Fibroblast of gingiva (primary cell): ENCODE measurements at places on chromosomes 12 and 14.

DNA sequence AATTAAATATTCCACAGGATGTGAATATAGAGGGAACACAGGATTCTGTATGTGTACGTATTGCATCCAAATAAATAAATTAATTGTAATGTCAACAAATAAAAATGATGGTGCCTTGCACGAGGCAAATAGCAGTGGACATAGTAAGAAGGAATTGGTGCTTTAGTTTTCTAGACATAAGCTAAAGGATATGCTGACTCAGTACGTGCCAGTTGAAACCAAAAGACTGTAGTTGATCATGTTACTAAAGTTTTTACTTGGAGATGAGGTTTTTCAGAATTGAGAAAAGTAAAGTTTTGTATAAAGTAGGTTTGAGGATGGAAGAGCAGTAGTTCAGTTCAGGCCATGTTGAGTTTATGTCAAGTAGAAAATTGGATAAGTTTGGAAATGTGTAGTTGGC, 807.2 kb downstream of the SLC16A7 start:
- no peak for DNase-seq

DNA sequence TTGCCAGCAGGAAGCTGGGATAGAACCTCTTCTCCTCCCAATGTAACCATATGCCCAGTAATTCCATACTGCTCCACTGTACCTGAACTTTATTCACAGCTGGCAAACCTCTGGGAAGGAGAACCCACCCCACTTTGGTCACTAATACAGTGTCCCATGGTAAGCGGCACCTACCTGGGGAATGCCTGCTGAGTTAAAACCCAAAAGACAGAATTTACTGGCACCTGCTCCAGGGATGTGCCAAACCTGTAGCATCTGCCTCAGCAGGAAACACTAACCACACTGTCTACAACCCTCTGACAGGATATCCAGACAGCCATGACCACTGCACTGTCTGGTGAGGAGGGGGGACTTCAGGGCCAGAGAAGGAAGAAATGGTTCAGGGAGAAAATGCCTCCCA, 26.6 kb downstream of the DDX24 start:
- DNase-seq, result no peak

GRCh38 chr12:25376985-25377384, 126.3 kb upstream of the KRAS start:
- no peak for DNase-seq

DNA sequence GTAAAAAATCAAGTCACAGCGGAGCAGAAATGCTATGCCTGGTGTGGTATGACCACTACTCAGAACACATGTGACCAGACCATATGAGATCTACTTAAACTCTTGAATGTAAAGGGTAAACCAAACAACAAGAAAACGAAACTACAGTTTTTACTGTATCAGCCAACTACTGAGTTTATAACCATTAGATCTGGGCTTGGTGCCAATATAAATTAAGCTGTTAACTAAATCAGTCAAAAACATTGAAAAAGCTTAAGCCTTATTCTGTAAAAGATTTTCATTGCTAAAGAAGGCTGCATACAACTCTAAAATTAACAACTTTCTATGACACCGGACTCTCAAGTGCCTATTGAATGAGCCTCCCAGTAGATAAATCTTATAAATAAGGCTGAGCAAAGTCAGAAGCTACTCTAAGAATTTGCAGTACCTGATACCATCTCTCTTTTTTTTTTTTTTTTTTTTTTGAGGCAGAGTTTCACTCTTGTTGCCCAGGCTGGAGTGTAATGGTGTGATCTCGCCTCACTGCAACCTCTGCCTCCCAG, 35.4 kb downstream of the SPTLC2 start:
- DNase-seq, result peak; percentile 52

GRCh38 chr12:76208129-76208528, 123.6 kb upstream of the NAP1L1 start:
- DNase-seq, result no peak

GRCh38 chr12:98911396-98911795, 266.3 kb downstream of the APAF1 start:
- DNase-seq, result no peak

DNA sequence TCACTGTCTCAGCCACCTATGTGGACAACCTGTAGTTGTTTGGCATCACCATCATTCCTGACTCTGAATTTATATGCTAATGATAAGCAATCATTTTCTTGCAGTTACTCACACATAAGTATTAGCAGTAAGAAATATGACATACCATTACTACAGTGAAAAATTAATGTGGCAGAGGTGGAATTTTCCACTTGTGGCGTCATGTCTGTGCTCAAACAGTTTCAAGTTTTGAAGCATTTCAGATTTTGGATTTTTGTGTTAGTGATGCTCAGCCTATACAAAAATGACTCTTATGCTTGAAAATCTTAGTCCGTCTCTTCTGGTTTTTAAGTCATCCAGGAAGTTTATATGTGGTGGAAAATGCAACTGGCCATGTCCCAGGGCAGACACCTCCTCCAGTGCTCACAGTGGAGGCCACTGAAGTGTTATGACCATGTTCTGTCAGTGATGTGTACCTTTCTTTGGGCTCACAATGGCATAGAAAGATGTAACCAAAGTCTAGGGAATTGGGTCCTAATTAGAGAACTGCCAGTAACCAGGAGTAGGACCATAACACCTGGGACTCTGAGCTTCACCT, 220.6 kb downstream of the SYT1 start:
- DNase-seq, result no peak

- no peak for DNase-seq
Measured at GRCh38 chr12:72673853-72674252, 401.7 kb downstream of the TRHDE start.

DNA sequence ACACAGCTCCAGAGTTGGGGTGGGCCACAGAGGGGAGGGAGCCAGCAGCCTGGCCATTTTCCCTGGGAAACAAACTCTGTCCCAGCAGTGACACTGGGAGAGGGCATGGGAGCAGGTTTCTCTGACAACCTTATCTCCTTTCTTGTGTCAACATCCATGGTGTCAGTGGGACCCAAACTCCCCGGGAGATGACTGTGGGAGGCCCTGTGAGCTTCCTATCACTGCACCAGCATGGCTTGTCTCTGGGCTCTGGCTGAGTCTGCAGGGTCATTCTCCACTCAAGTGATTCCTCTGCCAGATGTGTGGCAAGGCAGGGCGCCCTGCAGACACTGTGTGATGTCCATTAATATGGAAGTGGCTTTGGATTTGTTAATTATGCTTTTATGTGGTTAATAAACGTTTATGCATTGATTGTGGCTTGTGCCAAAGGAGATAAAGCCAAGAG, 10.1 kb downstream of the LRTM2 start:
- DNase-seq, result no peak

DNA sequence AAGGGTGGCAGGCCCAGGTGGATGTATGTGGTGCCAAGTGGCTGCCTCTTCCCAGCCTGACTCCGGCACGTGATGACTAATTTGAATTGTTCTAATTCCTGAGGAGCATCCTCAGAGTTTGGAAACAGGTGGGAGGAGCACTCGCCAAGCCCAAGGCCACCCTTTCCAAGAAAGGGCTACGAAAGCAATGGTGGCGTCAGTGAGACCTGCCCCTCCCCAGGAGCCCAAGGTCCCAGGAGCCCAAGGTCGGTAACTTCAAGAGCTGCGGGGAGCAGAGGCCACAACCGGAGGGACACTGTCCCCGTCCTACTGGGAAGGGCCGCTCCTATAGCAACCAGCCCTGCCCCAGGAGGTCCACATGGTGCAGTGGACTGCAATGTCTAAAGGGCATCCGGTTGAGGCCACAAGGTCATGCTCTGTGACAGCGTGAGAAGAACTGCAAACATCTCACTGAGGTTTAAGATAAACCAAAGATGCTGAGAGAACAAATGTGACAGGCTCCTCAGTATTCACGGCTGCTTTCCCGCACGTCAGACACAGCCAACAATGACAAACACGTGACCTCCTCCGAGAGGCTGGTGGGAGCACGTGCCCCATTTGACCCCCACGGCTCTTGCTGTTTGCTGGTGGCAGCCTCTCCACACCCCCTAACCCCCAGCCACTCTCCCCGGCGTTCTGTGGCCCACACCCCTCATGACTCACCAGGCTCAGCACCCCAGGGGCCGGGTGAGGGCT, 79.6 kb downstream of the ITPK1 start:
- DNase-seq, result no peak

GRCh38 chr14:99781091-99781490, 12.1 kb upstream of the EML1 start:
- DNase-seq, result no peak

DNA sequence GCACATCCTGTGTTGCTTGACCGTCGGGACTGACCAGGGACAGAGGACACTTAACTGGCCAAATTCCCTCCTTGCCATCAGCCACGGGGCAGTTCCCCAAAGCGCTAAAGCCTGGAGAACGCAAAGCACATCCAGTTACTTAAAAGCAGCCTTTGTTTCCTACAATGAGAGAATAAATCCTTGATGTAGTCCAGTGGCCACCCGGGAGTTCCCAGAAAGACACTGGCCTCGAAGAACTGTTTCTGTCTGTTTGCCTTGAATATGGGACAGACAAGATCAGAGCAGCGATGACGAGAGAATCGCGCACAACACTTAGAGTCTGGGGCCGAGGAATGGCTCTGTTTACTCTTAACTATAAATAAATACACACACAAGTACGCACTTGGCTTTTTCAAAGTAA, 102.2 kb downstream of the TNFAIP2 start:
- DNase-seq, result no peak

DNA sequence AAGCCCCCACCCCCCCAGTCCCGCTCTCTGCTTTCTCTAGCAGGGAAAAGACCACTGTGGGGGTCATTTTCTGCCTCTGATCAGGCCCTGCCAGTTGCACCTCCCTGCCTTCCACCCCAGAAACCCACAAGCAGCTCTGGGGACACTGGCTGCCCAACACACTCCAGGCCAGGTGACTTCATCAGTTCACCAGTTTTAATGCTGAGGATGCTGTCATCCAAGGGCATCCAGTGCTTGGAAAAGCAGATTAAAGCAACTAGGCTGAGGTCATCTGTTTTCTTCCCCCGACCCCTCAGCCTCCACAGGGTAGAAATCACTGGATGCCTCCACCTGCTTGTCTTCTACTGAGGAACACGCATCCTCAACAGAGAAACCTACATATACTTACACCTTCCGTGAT, 282.4 kb downstream of the DPF3 start:
- DNase-seq, result no peak

DNA sequence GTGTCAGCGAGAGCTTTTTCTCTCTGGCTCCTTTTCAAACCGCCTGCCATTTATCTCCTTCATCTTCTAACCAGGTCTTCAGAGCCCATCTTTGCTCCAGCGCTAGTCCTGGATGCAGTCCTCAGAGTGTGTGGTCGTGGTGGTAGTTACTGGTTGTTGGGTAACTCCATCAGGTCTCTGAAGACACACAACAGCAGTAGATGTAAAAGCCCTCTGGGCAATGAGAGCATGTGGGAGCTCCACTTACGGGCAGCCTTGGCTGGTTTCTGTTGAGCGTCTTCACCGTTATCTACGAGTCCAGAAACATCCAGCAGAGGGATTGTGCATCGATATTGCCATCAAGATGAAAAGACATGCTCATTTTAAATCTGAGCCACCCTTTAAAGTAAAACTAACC, 61.2 kb downstream of the FBXL14 start:
- DNase-seq, result peak; percentile 62

DNA sequence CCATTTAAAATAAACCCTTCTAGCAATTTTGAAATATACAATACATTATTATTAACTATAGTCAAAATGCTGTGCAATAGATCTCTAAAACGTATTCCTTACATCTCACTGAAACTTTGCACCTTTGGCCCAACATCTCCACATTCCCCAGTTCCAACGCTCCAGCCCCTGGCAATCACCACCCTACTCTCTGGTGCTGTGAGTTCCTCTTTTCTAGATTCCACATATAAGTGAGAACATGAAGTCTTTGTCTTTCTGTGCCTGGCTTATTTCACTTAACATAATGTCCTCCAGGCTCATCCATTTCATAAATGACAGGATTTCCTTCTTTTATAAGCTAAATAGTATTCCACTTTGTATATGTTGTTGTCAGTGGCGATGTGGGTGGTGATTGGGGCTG, 194.7 kb upstream of the RTL1 start:
- DNase-seq, result no peak

DNA sequence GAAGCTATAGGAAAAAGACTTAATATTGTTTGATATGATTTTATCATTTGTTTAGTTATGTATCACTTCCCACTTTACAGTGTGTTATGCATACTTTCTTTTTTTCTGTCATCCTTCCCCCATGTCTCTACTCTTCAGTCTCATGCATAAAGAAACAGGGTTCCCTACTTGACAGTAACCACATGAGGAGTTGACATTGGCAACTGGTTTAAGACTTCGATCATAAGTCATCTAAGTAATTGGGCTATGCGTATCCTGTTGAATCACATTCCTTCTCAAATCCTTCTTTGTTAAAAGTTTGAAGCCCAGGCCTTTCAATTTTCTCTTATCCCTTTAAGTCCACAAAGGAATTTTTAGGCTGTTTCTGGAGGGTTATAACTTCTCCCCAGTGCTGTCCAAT, 358.7 kb downstream of the RAD51B start:
- no peak for DNase-seq

- DNase-seq, result no peak
Measured at GRCh38 chr14:20905676-20906075, 14.5 kb downstream of the RNASE3 start.

DNA sequence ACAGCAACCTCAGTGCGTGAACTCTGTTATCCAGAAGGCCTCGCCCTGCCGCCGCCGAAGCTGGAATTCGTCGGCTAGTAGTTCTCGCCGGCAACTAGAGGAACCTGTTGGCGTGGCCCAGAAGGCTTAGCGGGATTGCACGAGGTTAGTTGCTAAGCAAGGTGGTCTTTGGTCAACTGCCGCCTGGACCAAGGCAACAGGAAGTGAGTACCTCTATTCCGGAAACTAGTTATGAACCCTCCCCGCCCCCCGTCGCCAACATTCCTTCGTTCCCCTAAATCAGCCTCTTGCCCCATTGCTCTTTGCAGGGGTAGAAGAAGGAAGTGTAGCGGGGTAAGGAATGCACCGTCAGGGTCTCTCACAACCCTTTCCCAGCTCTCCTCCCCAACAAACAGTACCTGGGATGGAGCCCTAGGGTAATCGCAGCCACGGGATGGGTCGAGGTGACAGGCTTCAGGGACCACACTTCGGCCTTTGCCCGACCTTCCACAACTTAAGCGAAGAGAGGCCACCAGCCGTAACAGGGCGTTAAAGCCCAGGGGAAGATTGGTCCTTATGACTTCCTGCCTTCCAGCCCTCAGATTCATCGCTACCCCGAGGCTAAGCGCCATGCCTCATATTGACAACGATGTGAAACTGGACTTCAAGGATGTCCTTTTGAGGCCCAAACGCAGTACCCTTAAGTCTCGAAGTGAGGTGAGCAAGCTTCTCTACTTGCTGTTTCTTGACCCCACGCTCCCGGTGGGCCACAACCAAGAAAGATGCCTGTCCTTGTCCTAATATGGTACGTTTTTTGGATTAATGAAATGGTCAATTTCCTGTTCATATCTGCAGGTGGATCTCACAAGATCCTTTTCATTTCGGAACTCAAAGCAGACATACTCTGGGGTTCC, at the start of gene GMPR2:
Gene GMPR2 (plus strand): TSS at position 285 of the 893 bp plus-strand sequence. CDS start 325 bp downstream, at position 610.
- DNase-seq, result no peak

DNA sequence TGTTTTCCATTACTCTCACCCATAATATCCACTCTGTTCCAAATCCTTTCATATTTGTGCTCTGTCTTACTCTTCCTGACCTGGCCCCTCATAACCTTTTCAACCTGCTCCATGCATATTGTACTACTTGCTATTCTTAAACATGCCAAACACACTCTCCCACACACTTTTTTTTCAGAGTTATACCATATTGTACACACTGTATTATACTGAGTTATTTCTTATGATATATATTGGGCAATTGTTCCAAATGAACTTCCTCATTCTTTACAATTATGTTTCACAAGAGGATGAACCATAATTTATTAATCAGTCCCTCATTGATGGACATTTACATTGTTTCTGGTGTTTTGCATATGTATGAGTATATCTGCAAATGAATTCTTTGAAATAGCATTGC, 18.5 kb downstream of the ATL1 start:
- DNase-seq, result no peak
